ENCODE measurements at places on chromosomes 12 and 14.

DNA sequence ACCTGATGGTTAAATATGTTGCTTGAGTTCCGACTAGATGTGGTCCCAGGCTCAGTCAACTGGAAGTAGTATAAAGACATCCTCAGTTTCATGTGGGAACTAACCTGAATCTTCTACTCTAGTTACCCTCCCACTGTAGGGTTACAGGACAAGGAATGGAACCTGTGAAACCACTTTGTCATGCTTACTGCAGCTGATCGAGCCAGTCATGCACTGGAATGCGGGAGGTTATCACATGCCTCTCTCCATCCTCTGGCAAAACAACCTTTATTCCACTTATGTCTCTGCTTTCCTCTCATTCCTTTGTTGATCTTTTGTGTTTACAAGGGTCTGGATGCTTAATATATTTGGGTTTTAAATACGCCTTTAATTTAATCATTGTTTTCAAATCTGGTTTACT is 111.9 kb upstream of the DDHD1 start:
- no peak for DNase-seq

DNA sequence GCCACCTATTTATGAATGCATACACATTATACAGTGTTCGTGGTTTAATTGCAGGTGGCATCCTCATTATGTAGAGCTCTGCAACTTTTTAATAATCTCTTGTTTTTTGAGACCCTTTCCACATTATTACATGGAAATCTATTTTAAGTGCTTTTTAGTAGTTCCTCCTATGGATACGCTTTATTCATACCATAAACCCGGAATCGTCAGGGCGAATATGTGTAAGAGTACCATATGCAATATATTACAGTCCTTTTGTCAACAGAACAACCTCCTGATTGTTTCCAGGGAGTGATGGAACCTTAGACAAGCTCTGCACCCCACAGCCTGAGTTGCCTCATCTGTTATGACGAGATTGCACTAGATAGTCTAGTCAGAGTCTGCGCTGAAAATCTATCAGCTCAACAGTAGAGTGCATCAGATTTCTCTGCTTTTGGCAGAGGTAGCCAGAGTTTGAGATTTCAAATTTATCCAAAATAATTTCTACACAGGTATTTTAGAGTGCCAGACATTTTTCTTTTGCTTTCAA is 33.6 kb downstream of the EID3 start:
- DNase-seq: no peak

DNA sequence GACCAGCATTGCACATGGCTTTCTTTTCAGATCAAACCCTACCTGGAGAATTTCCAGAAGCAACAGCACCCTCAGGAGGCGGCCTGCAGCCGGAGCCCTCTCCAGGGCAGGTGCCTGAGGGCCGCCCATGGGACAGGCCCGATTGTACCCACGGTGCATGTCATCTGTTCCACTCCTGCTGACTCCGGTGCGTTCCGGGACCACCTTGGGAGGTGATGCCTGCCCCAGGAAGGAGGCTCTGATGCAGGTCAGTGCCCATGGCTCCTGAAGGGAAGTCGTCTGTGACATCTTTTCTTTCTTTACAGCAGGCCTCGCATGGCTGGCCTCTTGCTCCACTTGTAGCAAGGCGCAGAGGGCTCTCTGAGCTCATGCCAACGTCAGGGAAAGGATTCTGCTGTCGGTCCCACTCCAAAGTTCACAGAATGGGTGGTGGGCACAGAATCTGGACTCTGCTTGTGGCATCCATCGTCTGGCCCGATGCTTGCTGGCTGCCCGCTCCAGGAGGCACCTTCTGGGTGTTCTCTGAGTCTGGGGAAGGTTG is 160.7 kb upstream of the RTL1 start:
- DNase-seq: no peak

DNA sequence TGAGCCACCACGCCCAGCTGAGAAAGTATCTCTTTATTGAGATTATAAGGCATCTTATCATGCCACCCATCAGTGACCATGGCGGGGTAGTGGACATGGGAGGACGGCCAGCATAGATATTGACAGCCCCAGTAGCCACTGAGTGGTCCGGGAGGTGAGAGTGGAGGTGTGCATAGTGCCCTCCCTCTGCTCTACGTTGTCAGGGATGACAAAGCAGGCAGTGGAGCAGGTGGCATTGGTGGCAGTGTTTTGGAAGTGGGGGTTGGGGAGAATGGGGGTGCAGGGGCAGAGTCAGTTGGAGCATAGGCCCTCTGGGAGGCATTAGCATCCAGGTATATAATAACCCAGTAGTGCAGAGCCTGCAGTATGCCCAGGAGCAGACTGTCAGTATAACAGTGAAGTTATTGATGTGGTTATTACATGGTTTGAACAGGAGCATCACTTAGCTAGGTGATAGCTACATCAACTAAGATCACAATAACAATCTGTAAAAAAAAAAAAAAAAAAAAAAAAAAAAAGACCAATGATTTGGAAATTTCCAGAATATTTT is 41.1 kb downstream of the GNG2 start:
- no peak for DNase-seq

DNA sequence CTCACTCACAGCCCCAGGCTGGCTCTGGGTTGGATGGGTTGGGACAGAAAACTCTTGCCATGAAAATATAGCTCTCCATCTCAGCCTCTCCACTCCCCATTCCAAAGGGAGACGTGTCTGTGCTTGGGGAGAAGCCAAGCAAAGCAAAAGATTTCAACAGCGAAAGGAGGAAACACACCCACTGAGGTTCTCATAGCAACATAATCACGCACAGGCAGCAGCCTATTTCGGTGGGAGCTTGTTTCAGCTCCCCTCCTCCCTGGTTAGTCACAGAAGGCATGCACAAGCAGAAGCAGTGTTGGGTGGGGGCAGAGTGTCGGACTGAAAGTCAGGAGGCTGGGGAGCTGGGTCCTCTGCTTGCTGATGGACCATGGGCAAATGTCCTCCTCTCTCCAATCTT is 1.9 kb upstream of the PRMT8 start:
- no peak for DNase-seq

GRCh38 chr14:21399311-21399870 is 15.6 kb upstream of the SUPT16H start:
- no peak for DNase-seq

DNA sequence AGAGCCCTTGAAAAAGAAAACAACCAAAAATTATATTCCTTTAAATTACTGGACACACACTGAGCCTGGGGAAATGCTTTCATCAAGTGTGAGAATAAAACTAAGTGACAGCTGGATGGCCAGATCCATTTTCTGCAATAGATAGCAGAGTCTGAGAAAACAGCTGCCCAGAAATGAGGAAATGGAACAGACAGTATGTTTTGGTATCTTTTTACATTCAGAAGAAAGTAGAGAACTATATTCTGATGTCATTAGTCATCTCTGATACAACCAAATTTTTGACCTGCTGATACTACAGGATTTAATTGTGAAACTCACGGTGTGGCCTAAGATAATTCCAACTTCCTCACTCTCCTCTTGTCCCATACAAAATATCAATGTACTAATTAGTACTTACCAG is 78.2 kb downstream of the HMGA2 start:
- DNase-seq: no peak

GRCh38 chr14:52443506-52443905 is 108.8 kb downstream of the TXNDC16 start:
- DNase-seq: no peak

DNA sequence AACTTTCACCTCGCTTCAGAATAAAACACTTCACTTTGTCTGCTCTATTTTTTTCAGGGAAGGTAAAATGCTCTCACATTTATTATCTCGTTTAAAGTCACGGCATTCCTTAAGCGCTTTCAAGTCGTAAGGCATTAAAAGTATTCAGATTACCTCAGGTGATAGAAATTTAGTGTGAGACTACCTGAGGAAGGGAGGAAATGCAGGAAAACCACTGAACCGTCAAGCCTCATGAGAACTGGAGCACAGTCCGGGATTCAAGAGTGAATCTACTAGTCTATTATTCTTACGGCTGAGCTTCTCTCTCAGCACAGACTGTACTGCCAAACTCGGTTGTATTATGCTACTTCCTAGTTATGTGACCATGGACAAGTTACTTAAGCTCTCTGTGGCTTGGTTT is 8.3 kb upstream of the PPFIBP1 start:
- no peak for DNase-seq

DNA sequence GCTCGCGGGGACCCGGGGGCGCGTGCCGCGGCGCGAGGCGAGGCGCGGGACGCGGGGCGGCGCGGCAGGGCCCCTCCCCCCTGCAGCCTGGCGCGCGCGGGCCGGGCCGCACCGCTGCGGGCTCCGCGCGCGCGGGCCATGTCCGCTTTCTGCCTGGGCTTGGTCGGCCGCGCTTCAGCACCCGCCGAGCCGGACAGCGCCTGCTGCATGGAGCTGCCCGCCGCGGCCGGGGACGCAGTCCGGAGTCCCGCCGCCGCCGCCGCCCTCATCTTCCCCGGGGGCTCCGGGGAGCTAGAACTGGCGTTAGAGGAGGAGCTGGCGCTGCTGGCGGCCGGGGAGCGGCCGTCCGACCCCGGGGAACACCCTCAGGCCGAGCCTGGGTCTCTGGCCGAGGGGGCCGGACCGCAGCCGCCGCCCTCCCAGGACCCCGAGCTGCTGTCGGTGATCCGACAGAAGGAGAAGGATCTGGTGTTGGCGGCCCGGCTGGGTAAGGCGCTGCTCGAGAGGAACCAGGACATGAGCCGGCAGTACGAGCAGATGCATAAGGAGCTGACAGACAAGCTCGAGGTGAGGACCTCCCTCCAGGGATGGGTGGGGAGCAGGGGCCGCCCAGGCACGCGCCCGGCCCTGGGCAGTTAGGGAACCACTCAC is 820 bp downstream of the BICDL1 start:
- no peak for DNase-seq

GRCh38 chr12:76713986-76714385 is 49.9 kb upstream of the ZDHHC17 start:
- DNase-seq: no peak

- DNase-seq: no peak
Measured at GRCh38 chr14:83958359-83958758, 1571.6 kb upstream of the FLRT2 start.
